RWPE2 (cell line): ENCODE measurements at places on chromosomes 5 and 9.

DNA sequence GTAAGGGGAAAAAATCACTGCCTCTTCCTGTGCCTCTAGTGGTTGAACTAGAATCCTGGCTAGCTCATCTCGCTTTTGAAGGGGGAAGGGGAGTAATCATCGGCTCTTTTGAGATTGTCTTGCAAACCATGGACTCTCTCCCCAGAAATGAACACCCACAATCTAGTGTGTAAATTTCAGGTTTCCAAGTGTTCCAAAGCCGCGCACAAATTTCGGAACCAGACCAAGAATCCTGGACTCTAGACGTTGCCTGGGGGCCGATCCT is 4.9 kb upstream of the FOXE1 start:
- no peak for DNase-seq

DNA sequence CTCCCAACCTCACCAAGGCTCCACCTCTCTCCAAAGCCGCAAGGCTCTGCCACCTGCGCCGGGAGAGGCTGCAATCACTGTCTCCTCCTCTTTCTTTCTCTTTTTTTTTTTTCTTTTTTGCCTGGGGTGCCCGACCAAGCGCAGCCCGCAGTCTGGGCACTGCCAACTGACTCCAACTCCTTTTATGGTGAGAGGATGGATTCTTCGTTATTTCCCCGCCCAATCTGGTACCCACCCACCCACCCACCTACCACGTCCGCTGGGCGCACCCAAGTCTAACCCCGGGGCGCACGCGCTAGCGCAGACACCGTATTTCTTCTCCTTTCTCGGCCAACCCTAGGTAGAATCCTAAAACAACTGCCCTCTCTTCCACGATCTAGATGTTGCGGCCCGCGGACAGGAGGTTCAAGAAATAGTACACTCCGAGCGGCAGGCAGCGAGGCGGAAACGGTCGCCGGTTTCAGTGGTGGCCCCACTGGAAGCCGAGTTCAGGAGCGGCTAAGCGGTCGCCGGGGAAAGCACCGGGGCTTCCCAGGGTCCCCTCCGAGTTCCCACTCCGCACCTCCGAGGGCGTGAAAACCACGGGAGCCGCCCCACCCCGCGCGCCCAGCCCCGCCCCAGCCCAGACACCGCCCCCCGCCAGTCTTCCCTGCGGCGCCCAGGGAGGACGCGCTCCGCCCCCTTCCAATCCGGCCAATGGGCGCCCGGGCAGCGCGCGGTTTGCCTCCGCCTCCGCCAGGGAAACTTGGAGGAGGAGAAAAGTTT is 385 bp upstream of the PTGER4 start:
- peak; percentile 95 for DNase-seq

GRCh38 chr9:128093011-128093410 is 25.0 kb downstream of the SLC25A25 start:
- no peak for DNase-seq

- no peak for DNase-seq
Measured at GRCh38 chr9:73805111-73805510, 653.4 kb downstream of the ANXA1 start.

DNA sequence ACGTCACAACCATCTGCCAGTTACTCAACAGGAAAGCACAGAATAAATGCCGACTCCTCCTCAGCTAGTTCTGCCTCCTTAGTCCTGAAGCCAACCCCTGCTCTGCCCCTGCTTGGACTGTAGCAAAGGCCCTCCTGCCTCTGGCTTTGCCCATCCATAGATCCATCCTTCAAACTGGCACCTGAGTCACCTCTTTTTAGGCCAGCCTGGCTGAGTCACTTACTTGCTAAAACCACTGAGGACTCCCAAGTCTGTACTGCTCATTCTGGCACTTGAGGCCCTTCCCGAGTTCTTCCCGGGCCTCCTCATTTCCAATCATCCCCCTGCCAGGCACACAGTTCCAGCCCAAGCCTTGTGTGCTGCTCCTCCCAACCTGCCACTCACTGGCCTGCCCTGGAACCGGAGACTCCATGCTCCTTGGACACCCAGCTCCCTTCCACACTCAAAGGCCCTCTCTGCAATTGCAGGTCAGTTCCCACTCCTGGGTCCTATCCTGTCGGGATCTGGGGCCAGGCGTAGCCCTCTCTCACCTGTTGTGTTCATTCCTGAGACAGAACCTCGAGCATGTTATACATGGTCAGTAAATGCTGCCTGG is 220.1 kb downstream of the DAB2IP start:
- no peak for DNase-seq

DNA sequence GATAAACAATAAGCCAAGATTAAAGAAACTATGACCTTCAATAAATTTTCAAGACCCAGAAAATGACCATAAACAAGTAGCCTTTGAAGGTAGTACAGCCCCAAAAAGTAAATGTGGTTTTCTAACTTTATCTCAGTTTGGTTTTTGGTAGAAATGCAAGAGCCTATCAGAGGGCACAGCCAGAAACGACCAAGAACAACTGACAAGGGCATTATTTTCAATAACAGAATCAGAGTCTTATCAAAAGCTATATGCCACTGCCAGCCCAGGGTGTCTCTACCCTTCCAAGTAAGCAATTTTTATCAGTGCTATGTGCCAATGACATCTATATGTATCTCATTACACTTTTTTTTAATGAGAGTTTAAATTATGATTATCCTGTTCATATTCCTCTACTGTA is 11.8 kb upstream of the SPINK6 start:
- no peak for DNase-seq

DNA sequence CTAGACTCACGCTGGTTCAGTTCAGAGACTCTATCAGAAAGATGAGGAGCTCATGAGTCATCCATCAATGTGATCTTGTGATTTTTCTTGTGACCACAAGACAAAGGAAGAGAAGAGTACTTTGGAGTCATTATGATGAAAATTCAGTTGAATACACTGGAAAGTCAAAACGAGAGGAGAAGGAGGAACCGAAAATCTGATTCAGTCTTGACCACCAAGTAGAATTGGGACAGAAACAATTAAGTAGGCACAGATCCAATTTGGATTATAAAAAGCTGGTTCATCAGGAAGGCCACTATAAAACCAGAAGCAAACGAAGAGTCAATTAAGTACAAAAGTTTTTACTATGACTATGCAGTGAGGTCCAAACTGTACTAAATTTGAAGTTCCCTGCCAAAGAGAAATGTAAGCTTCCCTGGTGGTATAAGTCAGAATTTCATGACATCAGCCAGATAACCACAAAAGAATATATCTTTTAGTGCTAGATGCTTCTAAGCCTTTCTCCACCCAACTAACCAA is 90.9 kb downstream of the THBS4 start:
- no peak for DNase-seq

- DNase-seq, result no peak
Measured at GRCh38 chr5:6080930-6081726, 297.2 kb downstream of the MED10 start.

DNA sequence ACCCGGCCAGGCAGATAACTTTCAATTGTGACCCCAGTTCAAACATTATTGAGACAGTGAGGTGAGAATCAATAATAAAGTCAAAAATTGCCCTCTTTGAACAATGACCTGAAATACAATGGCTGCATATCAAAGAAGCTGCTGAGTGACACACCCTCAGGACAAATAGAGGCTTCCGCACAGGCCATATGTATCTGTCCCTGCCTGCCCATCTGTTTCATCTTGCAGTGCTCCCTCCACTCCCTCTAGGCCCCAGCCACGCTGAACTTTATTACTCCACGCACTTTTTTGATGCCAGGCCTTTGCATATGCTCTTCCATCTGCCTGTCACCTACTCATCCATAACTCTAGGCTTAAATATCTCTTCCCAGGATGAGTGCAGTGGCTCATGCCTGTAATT is 15.9 kb upstream of the PFDN1 start:
- DNase-seq, result no peak

- no peak for DNase-seq
Measured at GRCh38 chr5:96687812-96688453, 25.8 kb downstream of the CAST start.

- DNase-seq, result no peak
Measured at GRCh38 chr9:680106-680505, 161.4 kb upstream of the DMRT1 start.

DNA sequence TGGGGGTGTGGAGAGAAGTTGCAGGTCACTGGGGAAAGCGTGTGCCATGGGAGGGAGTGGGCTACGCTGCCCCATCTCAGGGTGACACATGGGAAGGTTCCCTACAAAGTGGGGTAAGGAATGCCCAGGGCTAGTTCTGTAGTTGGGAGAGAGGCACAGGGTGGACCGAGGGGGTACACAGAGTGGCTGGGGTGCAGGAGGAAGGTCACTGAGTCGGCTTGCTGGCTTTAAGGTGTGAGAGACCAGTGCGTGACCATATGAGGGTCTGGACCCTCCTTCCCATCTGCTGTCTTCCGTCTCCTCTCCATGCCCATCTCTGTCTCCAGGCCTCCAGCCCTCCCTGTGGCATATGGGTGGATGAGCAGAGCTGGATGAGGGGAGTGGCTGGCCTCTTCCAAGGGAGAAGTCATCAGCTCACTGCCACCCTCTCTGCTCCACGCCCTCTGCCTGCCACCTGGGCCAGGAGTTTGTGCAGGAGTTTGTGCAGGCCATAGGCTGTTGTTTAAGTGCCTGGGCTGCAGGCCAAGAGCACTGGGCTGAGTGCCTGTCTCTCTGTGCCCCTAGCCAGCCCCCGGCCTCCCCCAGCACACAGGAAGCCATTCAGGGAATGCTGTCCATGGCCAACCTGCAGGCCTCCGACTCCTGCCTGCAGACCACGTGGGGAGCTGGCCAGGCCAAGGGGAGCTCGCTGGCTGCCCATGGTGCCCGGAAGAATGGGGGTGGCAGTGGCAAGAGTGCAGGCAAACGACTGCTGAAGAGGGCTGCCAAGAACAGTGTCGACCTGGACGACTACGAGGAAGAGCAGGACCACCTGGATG is 96.8 kb downstream of the PHF2 start:
- peak; percentile 57 for DNase-seq

- no peak for DNase-seq
Measured at GRCh38 chr9:36051317-36051716, 14.6 kb downstream of the RECK start.

DNA sequence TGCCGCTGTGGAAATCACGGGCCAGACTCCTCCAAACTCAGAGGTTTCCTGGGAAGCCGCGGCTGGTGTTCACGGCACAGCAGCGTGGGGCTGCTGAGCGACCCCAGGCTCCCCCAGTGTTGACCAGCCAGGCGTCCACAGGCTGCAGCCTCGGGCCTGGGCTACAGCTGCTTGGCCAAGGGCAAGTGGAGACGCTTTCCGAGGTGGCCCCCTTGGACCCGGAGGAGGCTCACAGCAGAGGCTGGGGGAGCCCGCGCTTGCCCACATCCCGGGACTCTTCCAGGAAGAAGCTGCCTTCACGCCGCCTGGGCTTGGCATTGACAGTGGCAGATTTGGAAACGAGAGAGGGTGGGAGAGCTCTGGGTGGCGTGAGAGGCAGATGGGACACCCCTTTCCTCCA is 53.1 kb upstream of the FCN2 start:
- DNase-seq, result no peak

- DNase-seq, result no peak
Measured at GRCh38 chr9:81344366-81344765, 345.0 kb downstream of the TLE1 start.

- DNase-seq, result no peak
Measured at GRCh38 chr5:6578676-6579343, 54.0 kb downstream of the NSUN2 start.

DNA sequence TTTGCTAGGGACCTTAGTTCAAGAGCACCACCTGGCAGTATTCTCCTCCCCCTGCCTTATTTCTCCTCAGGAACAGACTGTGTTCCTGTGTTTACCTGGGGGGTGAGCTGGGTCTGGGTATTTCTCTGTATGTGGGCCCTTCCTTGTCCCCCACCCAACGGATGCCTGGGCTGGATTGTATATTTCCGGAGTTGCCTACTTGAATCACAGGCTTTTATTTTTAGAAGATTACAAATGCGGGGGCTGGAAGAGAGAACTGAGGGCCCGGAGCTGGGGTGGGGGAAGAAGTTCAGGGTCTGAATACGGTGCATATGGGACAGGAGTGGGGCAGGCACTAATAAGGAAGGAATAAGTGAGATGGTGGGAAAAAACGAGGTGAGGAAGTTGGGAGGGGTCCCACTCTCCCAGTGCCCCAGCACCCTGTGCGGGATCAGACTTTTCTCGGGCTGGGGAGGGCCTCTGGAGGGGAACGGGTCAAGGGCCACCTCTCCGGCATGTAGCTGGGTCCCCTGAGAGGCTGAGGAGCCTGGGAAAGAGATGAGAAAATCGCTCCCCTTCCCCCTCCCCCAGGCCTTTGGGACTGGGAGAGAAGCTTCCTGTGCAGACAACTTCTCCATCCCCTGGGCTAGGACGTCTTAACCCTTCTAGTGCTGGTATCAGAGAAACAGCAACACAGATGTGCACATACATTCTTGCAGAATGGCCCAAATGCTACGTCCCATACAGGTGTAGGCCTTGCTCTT is 42.1 kb downstream of the PCDH1 start:
- DNase-seq, result no peak

DNA sequence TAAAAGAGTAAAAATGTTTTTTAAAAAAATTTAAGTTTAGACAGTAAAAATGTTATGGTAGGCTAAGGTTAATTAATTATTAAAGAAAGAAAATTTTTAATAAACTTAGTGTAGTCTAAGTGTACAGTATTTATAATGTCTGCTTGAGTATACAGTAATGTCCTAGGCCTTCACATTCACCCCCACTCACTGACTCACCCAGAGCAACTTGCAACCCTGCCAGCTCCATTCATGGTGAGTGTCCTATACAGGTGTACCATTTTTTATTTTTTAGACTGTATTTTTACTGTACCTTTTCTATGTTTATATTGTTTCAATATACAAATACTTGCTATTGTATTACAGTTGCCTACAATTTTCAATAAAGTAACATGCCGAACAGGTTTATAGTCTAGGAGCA is 234.1 kb downstream of the AUH start:
- DNase-seq, result no peak

DNA sequence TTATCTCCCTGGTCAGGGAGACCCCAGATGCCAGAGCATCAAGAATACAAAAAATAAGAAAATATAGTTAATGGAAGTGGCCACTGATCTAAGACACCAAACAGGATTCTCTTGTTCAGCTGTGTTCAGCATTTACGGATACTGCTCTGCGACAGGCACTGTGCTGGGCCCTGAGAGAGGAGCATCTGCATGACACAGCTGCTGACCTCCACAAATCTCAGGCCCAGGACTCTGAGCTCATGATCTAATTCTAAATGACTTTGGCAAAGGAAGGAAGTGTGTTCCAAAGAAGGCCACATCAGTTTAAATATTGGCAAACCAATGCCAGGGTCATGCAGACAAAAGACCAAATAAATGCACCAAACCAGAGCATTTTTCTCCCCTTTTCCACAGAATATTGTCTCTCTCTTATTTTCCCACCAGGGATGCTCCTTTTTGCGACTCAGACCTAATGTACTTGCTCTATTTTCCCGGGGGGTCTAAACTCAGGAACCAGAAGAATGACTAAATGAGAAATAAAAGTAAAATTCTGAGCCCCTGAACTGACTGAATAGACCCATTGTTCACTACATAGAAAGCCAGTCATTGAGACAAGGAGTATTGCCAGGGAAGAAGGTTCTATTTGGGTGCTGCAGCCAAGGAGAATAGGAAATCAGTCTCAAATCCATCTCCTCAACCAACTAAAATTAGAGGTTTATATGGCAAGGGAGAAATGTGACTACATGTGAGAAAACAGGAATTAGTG is 1.4 kb upstream of the AGGF1 start:
- DNase-seq, result no peak
